ENCODE measurements at places on chromosomes 12 and 14. TPM values are rescaled to one million over a fixed set of nuclear protein-coding genes. Genes with fewer than 3 reads are reported as not detected.

The GPR68 gene
- total RNA-seq: 5.4 TPM

The SIX4 gene
- total RNA-seq: 1.1 TPM

The ASB8 gene
- 33.3 TPM for total RNA-seq

The AMN gene
- 0.44 TPM for total RNA-seq

The CLEC4C gene
- total RNA-seq: not detected

The CREBL2 gene
- total RNA-seq: 17.9 TPM

The PPM1H gene
- not detected for total RNA-seq

The TMEM119 gene
- total RNA-seq: 0.12 TPM

The CCDC177 gene
- total RNA-seq: 0.08 TPM

- peak; percentile 11 for DNase-seq
- peaks cover 18% of the 10 kb centered on the region for H3K4me1 ChIP-seq
- no peaks in the 10 kb centered on the region for H3K36me3 ChIP-seq
- peak overlapping the region; percentile 87 for H3K4me3 ChIP-seq
- H3K27me3 ChIP-seq: no peaks in the 10 kb centered on the region
- peak overlapping the region; percentile 80 for H3K27ac ChIP-seq
Observed at GRCh38 chr12:96719660-96720362, 187.2 kb upstream of the NEDD1 start.

GRCh38 chr12:41277946-41278267 lies 89.8 kb downstream of the PDZRN4 start:
- no peak overlapping the region for H3K4me3 ChIP-seq
- H3K27me3 ChIP-seq: no peaks in the 10 kb centered on the region
- H3K36me3 ChIP-seq: no peaks in the 10 kb centered on the region
- no peak overlapping the region for H3K27ac ChIP-seq
- no peak for DNase-seq

- peaks cover 30% of the 10 kb centered on the region for H3K27me3 ChIP-seq
- no peak overlapping the region for H3K4me3 ChIP-seq
- H3K4me1 ChIP-seq: peaks cover 33% of the 10 kb centered on the region
- no peak overlapping the region for H3K27ac ChIP-seq
- H3K36me3 ChIP-seq: no peaks in the 10 kb centered on the region
Observed at GRCh38 chr14:106619606-106620005, 1093.2 kb downstream of the TMEM121 start.

DNA sequence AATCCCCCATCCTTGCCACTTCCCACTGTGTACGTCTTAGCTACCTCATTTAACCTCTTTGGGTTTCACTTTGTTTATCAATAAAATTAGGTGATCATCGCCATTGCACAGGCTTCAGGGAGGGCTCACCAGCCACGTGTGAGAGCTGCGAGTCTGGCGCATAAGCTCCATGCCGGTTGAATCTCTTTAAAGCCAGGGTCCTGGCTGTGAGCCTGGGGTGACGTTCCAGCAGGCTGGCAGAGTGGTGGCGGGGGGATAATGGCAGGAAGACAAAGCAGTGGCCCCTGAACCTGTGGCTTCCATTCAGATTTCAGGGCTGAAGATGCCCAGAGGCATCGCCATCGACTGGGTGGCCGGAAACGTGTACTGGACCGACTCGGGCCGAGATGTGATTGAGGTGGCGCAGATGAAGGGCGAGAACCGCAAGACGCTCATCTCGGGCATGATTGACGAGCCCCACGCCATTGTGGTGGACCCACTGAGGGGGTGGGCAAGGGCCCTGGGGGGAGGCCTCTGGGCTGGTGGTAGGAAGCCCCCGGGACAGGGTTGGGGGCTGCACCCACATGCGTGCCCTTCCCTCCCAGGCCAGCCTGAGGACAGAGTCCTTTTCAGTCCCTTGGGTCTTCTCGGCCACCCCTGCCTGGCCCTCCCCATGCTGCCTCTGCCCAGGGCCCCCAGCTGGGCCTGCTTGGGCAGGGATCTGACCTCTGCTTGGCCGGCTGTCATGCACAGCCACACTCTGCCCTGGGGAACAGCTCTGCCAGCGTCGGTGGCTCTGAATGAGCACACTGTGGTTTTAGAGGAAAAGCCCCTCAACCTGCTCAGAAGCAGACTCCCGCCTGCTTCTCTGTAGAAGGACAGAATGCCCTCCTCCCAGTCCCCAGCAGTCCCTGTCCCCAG lies 8.6 kb upstream of the NXPH4 start:
- no peaks in the 10 kb centered on the region for H3K36me3 ChIP-seq
- no peaks in the 10 kb centered on the region for H3K4me1 ChIP-seq

- no peaks in the 10 kb centered on the region for H3K36me3 ChIP-seq
- no peak overlapping the region for H3K4me3 ChIP-seq
Observed at GRCh38 chr12:30145684-30146032, 361.9 kb upstream of the TMTC1 start.

- H3K27ac ChIP-seq: peak overlapping the region; percentile 97
- peaks cover 94% of the 10 kb centered on the region for H3K4me1 ChIP-seq
- DNase-seq: no peak
- peaks cover 57% of the 10 kb centered on the region for H3K36me3 ChIP-seq
- H3K27me3 ChIP-seq: no peaks in the 10 kb centered on the region
Observed at GRCh38 chr14:100082723-100083122, 17.5 kb downstream of the EVL start.

DNA sequence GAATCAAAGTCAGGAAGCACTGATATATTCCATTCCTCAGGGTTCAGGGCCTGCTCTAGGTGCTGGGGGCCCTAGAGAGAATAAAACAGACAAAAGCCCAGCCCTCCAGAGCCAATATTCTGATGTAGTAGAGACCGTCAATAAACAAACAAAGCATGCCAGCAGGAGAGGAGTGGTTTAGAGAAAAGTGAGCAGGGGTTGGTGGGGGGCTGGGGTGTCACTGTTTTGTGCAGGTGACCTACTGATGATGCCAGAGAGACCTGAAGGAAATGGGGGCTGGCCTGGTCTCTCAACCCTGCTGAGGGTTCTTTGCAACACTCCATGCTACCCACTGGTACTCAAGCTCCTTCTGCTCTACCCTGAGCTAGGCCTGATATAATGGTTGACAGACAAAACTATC lies 26.5 kb downstream of the IL26 start:
- H3K27ac ChIP-seq: peak overlapping the region; percentile 98
- H3K4me1 ChIP-seq: peaks cover 79% of the 10 kb centered on the region
- peak overlapping the region; percentile 78 for H3K4me3 ChIP-seq
- no peaks in the 10 kb centered on the region for H3K27me3 ChIP-seq
- DNase-seq: no peak

GRCh38 chr14:36942522-36943245 lies 229.7 kb downstream of the SLC25A21 start:
- DNase-seq: no peak
- no peaks in the 10 kb centered on the region for H3K4me1 ChIP-seq
- no peak overlapping the region for H3K27ac ChIP-seq
- no peak overlapping the region for H3K4me3 ChIP-seq

- peaks cover 7% of the 10 kb centered on the region for H3K36me3 ChIP-seq
- peak overlapping the region; percentile 11 for H3K27ac ChIP-seq
- peaks cover 28% of the 10 kb centered on the region for H3K4me1 ChIP-seq
- no peak overlapping the region for H3K4me3 ChIP-seq
Observed at GRCh38 chr14:92759679-92760523, 11.5 kb upstream of the LGMN start.

GRCh38 chr12:95955549-95956159 lies 12.5 kb downstream of the AMDHD1 start:
- peaks cover 22% of the 10 kb centered on the region for H3K27me3 ChIP-seq
- H3K4me3 ChIP-seq: no peak overlapping the region
- no peaks in the 10 kb centered on the region for H3K36me3 ChIP-seq
- no peak for DNase-seq
- H3K4me1 ChIP-seq: no peaks in the 10 kb centered on the region

DNA sequence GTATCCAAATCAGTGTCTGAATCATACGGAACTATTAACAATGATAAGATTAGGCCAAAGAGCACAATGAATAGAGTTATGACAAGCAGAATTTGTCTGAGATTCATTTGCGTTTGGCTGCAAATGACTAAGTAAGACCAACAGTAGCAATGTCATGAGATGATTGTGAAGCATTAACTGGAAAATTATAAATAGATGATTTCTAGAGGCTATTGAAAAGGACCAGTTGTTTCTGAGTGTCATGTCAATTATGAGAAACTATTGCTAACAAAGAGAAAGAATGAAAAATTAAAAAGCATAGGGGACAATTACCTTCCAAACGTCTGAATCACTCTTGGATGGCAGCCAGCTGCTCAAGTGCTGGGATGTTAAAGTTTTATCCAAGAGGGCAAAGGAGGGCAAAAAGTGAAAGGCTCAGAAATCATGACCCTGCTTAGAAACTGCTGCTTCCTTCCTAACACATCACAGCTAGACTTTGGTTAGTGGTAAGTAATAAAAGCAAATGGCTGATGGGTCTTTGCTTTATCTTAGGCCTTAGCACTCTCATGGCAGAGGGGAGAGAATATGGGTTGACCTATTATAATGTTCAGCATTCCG lies 89.0 kb downstream of the AKAP6 start:
- no peak overlapping the region for H3K27ac ChIP-seq
- no peaks in the 10 kb centered on the region for H3K27me3 ChIP-seq
- DNase-seq: no peak
- H3K4me3 ChIP-seq: no peak overlapping the region
- no peaks in the 10 kb centered on the region for H3K4me1 ChIP-seq
- H3K36me3 ChIP-seq: no peaks in the 10 kb centered on the region

DNA sequence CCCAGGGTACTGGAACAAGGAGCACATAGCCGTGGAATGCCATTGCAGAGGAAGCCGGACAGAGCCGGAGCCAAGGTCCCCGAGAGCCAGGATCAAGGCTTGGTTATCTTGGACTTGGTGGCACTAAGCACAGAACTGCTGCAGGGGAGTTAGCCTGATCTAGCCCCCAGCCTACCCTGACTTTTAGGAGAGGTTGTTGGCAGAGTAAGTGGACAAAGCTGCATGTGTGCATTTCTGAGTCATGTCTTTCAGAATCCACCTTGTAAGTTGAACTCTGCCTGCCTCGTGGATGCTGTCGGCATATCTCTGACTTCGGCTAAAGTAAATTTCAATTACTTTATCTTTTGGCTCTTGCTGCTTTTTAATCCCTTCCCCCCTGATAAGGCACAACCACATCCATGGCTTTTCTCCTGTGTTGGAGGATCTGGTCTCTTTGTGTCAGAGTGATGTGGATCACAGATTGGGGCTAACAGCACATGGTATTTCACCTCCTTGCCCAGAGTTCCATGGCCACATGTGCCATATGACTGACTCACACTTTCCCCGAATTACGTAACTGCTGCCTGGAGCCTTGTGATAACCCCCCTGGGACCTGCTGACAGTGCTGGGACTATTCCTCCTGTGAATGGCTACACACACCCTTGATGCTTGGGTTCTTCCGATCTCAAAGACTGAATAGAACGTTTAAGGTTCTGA lies 240.3 kb downstream of the EMP1 start:
- H3K27me3 ChIP-seq: peaks cover 2% of the 10 kb centered on the region
- H3K4me1 ChIP-seq: no peaks in the 10 kb centered on the region
- H3K27ac ChIP-seq: no peak overlapping the region
- H3K4me3 ChIP-seq: no peak overlapping the region
- no peak for DNase-seq

DNA sequence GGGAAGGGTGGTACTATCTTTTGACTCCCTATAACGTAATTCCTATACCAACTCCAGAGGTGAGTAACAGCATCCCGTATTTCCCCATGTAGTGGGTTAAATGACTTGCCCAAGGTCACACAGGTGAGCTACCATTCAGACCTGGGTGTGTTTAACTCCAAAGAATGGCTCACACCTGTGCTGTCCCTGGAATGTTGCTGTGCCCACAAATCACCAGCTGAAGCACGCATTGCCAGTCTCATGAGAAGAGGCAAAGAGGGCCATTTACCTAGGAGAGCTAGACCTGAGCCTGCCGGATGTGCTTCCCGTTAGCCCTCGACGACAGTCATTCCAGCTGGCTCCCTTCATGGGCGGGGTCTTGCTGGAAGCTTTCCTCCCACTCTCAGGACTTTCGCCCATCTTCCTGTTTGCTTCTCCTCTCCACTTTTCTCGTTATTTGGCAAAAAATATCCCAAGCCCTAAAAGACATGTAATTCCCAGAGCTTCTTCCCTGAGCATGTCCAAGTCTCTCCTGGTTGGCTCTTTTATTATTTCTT lies 106.6 kb upstream of the VASH1 start:
- no peaks in the 10 kb centered on the region for H3K36me3 ChIP-seq
- peaks cover 5% of the 10 kb centered on the region for H3K27me3 ChIP-seq
- H3K4me1 ChIP-seq: no peaks in the 10 kb centered on the region
- no peak overlapping the region for H3K27ac ChIP-seq
- DNase-seq: no peak

GRCh38 chr14:36771028-36771640 lies 109.5 kb downstream of the PAX9 start:
- H3K27ac ChIP-seq: no peak overlapping the region
- no peak for DNase-seq
- H3K4me3 ChIP-seq: no peak overlapping the region
- H3K4me1 ChIP-seq: no peaks in the 10 kb centered on the region

- no peaks in the 10 kb centered on the region for H3K36me3 ChIP-seq
- no peak overlapping the region for H3K27ac ChIP-seq
- H3K4me1 ChIP-seq: no peaks in the 10 kb centered on the region
- H3K4me3 ChIP-seq: no peak overlapping the region
- H3K27me3 ChIP-seq: peaks cover 3% of the 10 kb centered on the region
Observed at GRCh38 chr12:97267594-97268202, 194.9 kb upstream of the RMST start.

- H3K4me3 ChIP-seq: peak overlapping the region; percentile 83
- peaks cover 21% of the 10 kb centered on the region for H3K4me1 ChIP-seq
- H3K36me3 ChIP-seq: peaks cover 17% of the 10 kb centered on the region
- DNase-seq: peak; percentile 60
- H3K27ac ChIP-seq: peak overlapping the region; percentile 64
Observed at GRCh38 chr14:23056145-23056955, 970 bp downstream of the CDH24 start.

- H3K27me3 ChIP-seq: peaks cover 6% of the 10 kb centered on the region
- H3K36me3 ChIP-seq: no peaks in the 10 kb centered on the region
- no peak overlapping the region for H3K4me3 ChIP-seq
- no peaks in the 10 kb centered on the region for H3K4me1 ChIP-seq
Observed at GRCh38 chr12:72057330-72057914, 118.8 kb downstream of the TPH2 start.

DNA sequence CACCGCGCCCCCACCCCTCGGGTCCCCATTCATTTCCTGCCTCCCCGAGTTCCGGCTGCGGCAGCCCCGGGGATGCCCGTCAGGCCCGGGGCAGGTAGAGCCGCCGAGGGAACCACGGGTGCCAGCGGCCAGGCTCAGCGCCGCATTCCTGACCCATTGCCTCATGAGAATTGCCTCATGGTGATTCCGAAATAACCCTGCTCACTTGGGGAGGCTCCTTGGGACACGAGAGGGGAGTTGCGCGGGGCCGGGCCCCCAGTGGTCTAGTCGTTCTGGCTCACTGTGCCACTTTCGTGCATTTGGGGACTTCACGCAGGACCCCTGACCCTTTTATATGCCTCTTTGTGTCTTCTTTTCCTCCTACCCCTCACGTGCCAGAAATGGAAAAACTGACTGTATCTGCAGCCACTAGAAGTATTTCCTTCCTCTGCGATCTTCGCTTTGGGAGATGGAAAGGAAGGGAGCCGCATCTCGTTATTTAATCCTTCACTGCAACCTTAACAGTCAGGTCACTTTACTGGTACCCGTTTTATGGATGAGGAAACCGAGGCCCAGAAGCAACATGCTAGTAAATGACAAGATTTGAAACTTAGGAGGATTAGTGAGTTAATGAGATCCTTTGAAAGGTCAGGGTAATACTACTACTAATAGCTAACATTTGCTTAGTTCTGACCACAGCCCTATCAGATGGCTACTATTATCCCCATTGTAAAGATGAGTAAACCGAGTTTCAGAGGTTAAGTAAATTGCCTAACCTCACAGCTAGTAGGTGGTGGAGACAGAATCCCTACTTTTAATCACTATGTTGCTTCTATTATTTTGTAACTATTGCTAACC lies 768 bp downstream of the PTPN11 start:
- peak overlapping the region; percentile 94 for H3K4me3 ChIP-seq
- H3K4me1 ChIP-seq: peaks cover 52% of the 10 kb centered on the region
- peaks cover 21% of the 10 kb centered on the region for H3K36me3 ChIP-seq

GRCh38 chr14:98785578-98785977 lies 486.4 kb downstream of the BCL11B start:
- H3K4me3 ChIP-seq: no peak overlapping the region
- peaks cover 4% of the 10 kb centered on the region for H3K27me3 ChIP-seq
- H3K27ac ChIP-seq: no peak overlapping the region
- H3K36me3 ChIP-seq: no peaks in the 10 kb centered on the region
- no peak for DNase-seq

Measured in activated T-helper 1 cell treated with anti-CD3 and anti-CD28 coated beads, Interleukin-12 subunit alpha, Interleukin-12 subunit beta, Interleukin-2, Interleukin-4 antibody, amounts not matched to agents 30 ng/mL and 10 ng/mL and 1 ng/mL, durations not matched to agents 14 hours and 24 hours and 36 hours (primary cell).